ENCODE measurements at places on chromosomes 6 and 20.

- peak; percentile 49 for DNase-seq
Measured at GRCh38 chr6:154448448-154449096, 61.9 kb downstream of the CNKSR3 start.

DNA sequence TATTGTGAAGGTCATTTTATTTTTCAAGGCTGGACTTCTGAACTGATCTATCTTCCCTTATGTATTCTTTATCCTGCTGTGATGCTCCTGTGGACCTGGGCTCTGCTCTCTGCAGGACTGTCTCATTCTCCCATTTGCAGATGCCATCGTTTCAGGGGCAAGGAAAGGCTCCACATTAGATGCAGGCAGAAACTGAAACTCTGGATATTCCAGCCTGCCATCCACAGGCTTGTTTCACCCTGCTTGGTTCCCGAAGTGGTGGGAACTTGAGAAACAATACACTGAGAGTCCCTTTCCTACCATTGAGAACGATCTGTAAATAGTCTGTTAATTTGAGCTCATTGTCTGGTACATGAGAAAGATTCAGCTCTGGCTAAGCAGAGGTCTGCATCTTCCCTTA is 197.5 kb upstream of the MAN1A1 start:
- DNase-seq: no peak

DNA sequence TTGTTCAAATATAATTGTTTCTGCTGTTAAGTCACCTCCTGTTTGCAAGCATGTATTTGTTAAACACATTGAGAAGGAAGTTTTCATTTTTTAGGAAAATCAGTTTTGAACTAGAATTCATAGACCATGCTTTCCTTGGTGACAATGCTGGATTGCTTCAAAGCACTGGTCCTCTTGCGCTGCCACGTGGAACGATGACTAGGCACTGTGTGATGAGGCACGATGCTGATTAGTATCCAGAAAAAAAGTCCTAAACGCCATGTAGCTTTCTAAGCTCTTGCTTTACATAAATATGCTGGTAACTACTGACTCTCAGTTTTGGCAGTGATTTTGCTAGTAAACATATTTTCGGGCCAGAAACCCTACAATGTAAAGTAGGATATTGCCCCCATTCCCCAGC is 11.1 kb upstream of the EXOC2 start:
- DNase-seq: no peak

DNA sequence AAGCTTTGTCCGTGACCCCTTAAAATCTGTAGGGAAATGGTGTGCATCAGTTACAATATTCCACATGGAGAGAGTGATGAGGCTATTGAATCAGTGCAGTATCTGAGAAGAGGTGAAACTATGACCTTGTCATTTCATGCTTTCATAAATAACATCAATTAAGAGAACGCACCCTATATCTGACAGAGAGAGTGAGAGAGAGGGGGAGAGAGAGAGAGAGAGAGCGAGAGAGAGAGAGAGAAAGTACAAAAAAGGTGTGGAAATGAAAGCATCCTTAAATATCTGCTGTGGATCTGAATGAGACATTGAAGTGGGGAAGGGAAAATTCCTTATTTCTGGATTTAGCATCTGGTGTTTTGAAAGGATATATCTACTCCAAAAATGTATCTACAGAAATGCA is 12.4 kb downstream of the GSTA4 start:
- DNase-seq: no peak

GRCh38 chr6:10418862-10419748 is 4.2 kb upstream of the TFAP2A start:
- no peak for DNase-seq

DNA sequence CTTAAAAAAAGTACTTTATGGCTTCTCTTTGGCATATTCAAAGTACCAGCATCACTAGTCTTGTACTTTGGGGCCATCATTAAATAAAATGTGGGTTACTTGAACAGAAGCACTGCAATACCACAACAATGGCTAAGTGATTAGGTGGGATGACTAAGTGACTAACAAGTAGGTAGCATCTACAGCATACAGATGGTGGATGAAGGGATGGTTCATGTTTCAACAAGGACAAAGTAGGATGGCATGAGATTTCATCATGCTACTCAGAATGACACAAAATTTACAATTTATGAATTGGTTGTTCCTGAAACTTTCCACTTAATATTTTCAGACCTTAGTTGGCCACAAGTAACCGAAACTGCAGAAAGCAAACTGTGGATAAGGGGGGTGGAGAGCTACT is 7.7 kb downstream of the MPC1 start:
- no peak for DNase-seq

DNA sequence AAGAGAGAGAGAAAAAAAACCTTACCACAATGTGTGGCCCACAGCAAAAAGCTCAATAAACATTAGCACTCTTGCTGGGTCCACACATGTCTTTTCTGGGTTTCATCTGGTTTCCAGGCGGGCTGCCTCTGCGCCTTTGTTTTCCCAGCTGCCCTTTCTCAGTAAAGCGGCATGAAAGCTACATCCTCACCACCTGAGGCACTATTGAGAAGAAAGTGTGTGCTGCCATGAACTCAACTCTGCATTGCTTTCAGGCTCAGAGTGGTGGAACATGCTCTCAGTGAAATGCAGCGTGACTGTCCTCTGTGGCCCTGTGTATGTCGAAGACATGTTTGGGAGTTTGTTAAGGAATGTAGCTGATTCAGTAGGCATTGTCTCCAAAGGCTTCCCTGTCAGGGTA is 102.3 kb downstream of the LYRM2 start:
- DNase-seq: no peak

DNA sequence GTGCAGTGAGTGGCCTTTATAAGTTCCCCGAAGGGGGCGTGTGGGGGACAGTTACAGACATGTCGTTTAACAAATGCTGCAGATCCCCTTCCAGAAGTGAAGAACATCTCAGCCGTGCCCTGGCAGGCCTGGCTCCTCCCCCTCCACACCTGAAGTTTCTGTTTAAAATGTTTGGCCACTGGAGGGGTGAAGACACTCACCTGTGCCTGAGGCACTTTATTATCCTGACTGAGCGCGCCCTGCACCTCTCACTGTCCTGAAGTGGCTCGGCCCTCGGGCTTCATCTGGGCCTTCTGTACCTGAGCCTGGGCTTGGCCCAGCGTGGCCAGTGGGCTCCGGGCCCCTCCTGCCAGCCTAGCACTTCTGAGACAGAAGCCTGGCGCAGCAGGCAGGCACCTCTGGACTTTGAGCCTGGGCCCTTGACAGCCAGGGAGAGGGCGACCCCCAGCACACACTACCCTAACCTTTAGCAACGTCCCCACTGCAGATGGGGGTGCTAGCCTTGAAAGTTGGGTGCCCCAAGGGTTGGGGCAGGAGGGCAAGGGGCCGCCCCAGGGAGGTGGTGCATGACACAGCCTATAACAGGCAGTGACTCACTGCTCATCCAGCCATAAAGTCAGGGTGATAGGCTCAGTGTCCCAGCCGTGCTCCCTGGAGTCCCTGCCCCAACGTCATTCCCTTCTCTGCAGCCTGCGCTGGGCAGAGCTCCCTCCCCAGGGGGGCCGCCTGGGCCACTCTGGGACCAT is 13.6 kb upstream of the GATA5 start:
- DNase-seq: no peak

DNA sequence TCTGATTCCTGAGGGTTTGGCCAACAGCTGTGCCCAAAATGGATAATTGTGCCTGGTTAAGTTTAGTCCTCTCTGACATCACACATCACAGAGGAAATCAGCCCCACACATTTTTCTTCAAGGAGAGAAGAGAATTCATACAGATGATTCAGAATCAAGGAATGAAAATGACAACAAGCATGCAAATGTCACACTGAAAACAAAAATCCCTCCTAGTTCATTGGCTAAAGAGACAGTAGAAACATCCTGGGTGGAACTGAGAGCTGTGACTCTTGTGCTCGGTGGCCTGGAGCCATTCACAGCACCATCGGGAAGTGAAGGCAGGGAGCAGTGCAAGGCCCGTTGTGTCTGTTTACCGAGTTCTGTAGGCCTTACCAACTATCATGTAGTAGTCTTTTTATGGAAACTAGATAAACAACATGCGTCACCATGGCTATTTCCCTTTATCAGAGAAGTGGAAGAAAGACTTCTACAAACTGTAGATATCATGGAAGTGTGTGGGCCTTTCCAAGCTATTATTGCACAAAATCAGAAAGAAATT is 81.7 kb upstream of the TENT5A start:
- no peak for DNase-seq

DNA sequence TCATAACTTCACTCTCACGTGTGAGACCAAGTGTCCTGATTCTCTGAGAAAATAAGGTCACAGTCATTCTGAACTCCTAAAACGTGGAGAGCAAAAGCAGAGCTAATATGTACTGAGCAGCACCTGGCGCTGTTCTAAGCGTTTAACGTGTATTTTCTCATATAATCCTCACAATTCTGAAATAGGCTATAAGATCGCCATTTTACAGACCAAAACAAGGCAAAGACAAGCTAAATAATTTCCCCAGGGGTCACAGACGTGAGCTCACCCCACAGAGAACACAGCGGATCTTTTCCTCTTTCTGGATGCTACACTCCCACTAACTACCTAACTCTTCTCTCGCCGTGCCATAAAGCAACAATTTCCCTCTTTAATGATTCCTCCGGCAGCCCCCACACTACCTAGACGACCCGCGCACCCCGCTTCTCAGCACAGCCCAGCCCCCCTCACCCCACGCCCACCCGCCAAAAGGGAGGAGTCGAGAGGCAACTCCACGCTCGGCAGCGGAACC is 636 bp downstream of the SUPT3H start:
- DNase-seq: no peak

GRCh38 chr6:41690541-41691330 is 44.7 kb downstream of the TFEB start:
- no peak for DNase-seq

GRCh38 chr6:31272436-31272835 is 544 bp upstream of the HLA-C start:
- peak; percentile 20 for DNase-seq

GRCh38 chr6:168937054-168937453 is 316.6 kb downstream of the THBS2 start:
- peak; percentile 18 for DNase-seq

DNA sequence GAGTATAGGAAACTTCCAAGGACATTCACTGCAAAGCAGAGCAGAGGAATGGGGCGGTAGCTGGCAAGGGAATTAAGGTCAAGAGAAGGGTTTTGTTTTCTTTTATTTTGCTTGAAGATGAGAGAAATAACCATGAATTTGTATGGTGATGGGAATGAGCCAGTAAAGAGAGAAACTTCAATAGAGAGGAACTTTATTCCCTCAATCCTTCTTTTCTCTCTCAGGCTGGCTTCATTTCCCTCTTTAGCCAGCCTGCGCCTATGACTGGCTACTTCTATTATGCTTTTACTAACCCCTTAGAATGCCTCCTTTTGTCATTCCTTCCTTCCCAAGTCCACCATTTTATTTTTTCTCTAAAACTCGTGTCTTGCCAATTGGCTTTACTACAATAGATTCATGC is 101.4 kb upstream of the CEP85L start:
- no peak for DNase-seq

GRCh38 chr6:158257781-158258180 is 54.5 kb upstream of the TULP4 start:
- DNase-seq: no peak

All from COLO829 (cell line).